NCI-H2171 treated with DMSO at 0.1 percent for 48 hours (cell line): ENCODE measurements at places on chromosomes 2 and 18.

DNA sequence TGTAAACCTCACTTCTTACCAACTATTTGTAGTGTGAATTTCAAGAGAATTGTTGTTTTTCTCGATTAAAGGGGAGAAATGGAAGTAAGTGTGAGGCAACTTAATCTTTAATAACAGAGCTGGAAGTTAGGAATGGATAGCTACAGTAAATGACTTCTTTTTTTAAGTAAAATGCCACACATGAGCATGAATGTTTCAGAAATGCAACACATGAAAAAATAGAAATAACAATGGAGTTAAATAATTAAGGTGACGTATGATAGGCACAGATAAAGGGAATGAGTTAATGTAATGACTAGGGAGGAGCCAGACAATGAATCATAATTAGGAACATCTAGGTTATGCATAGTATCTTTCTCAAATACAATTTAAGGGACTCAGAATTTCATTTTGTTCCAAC is 3.4 kb downstream of the REL start:
- no peak for DNase-seq

DNA sequence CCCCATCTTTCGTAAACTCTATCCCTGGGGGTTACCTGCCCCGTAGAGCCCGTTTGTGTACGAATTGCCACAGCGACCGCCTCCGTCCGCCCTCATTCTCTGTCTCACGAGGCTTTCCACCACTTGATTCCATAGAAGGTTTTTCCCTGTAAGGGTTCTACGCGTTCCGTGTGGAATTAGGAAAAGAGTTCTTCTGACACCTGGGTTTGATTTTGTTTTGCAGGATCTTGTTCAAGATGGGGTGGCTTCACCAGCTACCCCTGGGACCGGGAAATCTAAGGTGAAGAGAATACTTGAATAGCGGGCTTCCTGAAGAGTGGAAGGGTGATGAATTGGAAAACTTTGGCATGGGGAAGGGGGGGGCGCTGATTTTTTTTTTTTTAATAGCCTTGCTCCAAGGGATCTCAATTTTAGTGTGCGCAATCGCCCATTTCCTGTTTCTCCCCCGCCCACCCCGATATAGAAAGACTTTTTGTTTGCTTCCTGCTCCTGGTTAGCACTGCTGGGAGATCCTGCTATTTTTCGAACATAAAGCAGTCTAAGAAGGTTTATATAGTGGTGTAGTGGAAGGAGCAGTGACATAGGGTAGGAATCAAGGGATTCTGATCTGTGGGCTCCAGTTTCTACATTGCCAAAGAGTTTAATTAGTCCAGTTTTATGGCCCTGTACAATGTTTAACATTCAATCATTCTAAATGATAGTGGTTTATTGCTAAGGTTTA is 564 bp downstream of the GCC2 start:
- DNase-seq: peak; percentile 87

GRCh38 chr2:164887434-164888144 is 46.0 kb upstream of the COBLL1 start:
- no peak for DNase-seq

DNA sequence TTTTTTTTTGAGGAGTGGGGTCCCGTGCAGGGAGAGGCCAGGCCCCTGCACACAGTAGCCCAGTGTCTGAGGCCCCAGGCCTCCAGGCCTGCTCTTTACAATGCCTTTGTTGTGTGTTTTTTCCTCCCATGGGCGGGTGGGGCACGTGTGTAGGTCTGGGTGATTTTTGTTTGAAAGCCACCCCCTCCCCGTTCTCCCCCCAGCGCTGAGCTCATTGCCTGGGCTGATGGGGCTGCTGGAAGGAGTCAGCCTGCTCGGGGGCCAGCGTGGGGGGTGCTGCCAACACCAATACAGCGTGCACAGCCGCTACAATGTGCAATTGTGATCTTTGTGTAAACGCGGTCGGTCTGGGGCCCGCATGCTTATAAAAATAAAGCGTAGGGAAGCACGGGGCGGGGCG is 142.7 kb downstream of the DYSF start:
- DNase-seq: no peak

DNA sequence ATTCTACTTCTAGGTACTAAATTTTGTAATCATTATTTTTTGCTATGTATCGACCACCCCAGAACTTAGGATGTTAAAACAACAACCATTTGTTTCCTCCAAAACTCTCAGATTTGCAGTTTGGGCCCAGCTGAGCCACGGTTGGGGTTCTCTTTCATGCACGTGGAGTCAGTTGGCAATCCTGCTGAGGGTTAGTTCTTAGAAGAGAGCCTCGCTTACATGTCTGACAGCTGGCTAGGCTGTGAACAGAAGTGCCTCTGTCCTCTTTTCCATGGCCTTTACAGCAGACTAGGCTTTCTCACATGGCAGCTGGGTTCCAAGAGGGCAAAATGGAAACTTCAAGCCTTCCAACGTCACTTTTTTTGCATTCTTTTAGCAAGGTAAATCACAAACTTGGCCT is 9.3 kb upstream of the RGPD4 start:
- no peak for DNase-seq

DNA sequence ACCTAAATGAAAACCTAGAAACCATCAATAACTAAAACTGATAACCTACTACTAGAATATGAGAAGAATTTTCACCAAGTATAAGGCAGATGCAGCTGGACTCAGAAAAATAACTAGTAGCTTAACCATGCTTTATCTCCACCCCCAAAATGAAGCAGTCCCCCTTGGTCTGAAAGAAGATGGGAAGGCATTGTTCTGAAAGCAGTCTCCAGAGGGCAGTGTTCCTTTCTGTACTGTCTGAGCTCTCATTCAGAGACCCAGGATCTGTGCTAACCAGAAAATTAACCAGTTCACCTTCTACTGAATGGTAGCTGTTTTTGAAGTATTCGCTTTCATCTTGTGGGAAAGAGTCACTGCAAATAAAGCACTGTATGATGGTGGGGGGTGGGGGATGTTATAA is 273.0 kb downstream of the PDE11A start:
- peak; percentile 40 for DNase-seq

- no peak for DNase-seq
Measured at GRCh38 chr18:32621034-32621433, 150.4 kb upstream of the GAREM1 start.

GRCh38 chr2:232438091-232438490 is 17.9 kb upstream of the ALPI start:
- DNase-seq: no peak

- DNase-seq: peak; percentile 50
Measured at GRCh38 chr18:34911661-34912384, 129.4 kb upstream of the MAPRE2 start.

DNA sequence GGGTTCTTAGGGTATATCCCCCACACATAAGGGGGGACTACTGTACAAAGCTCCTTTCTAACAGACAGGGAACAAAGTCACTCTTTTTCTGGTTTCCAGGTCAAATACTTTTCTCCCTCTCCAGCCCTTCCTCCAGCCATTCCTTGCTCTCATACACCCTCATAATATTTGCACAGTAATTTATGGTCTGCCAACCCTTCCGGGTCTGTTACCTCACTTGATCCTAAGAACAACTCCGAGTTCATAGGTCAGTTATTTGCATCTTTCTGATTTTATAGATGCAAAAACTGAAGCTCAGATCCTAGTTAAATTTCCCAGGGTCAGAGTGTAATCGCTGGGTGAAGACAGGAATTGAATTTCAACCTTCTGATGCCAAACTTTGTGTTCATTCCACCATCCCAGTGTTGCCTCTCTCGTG is 14.8 kb upstream of the MATN3 start:
- no peak for DNase-seq

DNA sequence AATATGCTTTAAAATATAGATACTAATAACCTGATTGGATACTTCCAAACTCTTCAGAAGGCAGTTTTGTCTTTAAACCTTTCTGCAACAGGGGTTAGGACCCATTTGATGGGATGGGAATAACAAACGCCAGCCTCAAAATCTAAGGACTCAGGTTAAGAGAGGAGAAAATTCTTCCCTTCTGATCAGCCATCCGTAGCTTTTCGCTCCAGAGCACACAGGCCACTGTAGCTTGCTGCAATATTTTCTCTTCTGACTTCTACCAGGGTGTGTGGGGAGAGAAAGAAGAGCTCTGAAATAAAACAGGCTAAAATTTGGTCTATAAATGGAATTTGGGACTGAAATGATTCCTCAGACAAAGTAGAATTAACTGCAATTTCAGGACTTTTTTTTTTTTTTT is 95.1 kb downstream of the ALPK2 start:
- no peak for DNase-seq

GRCh38 chr2:216770717-216771116 is 75.4 kb upstream of the IGFBP5 start:
- DNase-seq: no peak

DNA sequence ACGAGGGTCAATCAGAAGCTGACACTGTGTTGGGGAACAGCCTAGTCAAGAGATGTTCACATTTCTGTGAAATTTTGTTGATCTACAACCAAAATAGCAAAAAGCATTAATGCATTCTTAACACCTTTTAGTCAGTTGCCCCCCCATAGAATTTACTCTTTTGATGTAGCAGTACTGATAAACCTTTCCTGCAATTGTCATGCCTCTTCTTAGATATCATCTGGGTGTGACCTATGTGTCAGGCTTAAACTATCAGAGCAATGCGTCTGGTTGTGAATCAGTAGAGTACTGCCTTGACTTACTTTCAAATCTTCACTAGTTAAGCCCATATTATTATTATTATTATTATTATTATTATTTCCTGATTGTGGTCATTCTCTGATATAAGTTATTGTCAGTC is 61.9 kb downstream of the GREB1L start:
- DNase-seq: no peak

GRCh38 chr2:16726147-16726546 is 60.5 kb upstream of the CYRIA start:
- DNase-seq: no peak

DNA sequence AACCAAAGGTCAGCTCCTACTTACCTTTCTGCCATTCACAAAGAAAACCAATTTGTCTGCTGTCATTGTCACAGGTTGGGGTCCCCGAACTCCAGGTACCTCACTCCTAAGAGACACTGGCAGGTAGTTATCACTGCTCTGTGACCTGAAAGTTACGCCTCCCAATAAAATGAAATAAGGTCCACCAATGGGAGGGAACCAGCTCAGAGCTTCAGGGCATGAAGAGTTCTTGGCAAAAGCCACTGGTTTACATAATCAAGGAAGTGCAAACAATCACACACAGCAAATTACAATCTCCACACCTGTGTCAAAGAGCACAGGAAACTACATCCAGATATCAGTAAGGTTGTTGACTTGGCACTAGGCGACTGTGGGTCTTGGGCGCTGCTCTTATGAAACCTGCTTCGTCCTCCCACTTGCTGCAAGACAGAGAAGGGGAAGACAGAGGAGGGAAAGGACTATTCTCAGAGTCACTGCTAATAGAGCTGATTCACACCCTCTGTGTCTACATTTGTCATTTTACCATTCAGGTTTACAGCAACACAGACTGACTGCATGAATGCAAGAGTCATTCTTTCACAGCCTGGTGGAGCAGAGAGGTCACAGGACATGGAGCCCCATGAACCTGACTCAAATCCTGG is at the start of gene XDH:
Gene XDH, minus strand, starts transcription at position 142 of the 641 bp plus-strand sequence. Its CDS starts 76 bp downstream, at position 66.
- DNase-seq: no peak

DNA sequence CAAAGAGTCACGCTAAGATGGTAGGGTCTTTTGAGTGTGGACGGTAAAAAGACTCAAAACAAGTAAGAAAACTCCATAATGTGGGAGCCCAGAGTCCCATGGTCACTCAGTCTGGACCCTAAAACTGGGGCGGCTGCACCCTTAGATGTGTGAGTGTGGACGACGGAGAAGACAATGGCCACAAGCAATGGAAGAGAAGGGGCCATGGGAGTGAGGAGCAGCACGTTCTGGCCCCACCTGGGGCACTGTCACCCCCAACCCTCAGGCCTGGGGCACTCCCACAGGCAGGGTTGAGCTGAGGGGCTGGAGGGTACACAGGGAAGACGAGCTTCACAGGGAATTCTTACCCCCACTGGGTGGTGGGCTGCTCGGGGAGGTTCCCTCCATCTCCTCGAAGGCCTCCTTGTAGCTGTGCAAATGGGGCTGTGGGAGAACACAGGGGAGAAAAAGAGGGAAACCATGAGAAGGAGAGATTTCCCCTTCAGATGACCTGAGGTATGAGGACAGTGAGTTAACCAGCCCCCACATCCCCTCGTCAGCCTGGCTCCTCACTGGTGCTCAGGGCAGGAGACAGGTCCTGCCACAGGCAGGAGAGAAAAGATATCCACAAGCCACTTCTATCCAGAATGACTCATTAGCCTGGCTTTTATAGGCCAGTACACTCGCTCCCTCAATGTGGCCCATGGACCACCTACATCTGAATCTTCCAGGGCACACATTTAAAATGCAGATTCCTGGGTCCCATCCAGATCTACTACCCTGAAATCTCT is 167.9 kb downstream of the TNS1 start:
- no peak for DNase-seq

DNA sequence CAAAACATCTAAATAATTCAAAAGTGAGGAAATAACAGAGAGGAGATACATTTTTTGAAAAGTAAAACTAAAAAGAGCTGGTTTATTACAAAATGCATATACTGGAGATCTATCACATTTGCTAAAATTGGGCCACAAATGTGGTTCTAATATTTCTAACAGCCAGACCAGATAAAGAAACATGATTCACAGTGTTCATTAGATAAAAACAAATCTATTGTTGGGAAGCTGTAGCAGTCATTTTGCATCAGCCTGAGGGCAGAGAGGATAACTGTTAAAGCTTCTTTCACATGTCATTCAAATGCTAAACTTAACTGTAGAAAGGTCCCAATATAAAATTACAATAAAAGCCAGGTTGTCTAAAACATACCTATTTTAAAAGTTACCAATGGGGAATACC is 148.3 kb downstream of the GULP1 start:
- no peak for DNase-seq

DNA sequence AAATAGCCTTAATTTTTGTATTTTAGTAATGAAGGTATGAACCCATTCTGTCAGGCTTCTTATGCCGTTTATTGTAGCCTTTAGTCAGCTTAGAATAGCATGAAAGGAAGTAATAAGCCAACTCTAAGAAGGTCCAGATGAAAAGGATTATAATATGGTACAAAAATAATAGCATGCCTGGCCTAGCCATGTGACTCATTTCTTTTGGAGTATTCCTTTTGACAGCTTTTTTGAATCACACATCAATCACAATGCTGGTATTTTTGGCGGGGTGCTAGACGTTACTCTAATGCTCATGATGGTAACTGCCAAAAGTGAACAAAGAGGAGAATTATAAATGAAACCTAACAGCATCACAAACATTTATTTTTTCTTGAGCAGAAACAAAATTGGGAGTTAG is 19.9 kb downstream of the FMNL2 start:
- DNase-seq: no peak

DNA sequence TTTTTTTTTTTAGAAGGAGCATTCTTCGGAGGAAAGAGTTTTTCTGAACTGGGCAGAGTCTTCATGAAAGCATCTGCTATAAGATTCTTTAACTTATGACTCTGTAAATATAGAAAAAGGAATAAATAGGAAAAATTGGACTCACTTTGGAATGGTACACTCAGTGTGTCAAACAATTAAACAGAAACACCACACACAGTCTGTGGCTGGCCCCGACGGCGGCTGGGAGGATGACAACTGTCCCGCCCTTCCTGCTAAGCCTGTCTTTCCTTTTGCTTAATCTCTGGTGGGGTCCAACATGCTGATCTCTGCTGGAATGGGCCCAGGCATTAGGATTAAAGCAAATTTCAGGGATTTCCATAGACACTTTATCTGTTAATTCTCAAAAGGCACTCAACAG is 12.5 kb upstream of the RAB31 start:
- DNase-seq: no peak

- DNase-seq: peak; percentile 20
Measured at GRCh38 chr2:36433311-36434217, 78.0 kb downstream of the CRIM1 start.

- peak; percentile 5 for DNase-seq
Measured at GRCh38 chr18:75727456-75727855, 300.0 kb upstream of the SMIM21 start.

- DNase-seq: no peak
Measured at GRCh38 chr2:101431486-101431885, 43.4 kb downstream of the RFX8 start.
